ENCODE measurements at places on chromosomes 6 and 20.

DNA sequence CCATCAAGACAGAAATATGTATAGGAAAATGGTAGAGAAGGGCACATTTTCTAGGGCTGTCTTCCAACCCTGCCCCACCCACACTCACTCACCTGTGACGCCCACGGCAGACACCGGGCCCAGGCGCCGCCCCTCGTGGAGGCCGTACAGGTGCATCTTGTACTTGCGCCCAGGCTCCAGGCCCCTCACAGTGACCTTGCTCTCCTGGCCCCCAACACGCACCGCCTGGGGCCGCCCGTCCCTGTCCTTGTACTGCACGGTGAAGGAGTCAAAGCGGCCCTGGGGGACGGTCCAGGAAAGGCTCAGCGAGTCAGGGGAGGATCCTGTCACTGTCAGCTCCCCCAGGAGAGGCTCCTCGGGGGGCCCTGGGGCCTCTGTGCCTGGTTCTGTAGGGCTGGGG lies 19.8 kb downstream of the CYP21A2 start:
- no peak for DNase-seq

- no peak for DNase-seq
Observed at GRCh38 chr20:13549451-13549850, 89.3 kb downstream of the TASP1 start.

DNA sequence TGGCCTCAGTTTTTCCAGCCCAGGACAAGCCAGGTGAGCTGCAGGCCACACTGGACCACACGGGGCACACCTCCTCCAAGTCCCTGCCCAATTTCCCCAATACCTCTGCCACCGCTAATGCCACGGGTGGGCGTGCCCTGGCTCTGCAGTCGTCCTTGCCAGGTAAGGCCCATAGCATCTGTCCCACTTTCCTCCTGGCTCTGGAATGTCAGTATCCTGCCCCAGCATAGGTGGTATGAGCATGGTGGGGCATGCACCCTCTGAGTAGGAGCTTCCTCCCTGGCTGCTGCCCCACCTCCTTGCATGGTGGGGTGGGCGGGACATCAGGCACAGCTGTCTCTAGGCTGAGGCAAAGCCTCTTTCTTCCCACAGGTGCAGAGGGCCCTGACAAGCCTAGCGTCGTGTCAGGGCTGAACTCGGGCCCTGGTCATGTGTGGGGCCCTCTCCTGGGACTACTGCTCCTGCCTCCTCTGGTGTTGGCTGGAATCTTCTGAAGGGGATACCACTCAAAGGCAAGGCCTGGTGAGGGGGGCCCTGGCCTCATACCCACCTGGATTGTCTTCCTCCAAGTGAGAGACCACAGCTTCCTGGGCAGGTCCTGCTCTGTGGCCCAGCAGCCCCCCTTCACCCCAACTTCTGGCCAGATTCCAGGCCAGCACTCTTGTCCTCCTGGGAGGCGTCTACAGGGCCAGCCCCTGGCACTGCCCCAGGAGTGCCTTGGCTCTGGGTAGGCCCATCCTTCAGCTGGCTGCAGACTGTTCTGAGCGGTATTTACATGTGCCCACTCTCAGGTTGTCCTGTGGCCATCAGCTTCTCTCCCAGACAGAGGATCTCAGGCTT lies 9.1 kb downstream of the PI16 start:
- DNase-seq: no peak

GRCh38 chr6:145060714-145061113 lies 674.6 kb downstream of the EPM2A start:
- no peak for DNase-seq

GRCh38 chr20:40278673-40279072 lies 410.4 kb downstream of the MAFB start:
- DNase-seq: no peak

DNA sequence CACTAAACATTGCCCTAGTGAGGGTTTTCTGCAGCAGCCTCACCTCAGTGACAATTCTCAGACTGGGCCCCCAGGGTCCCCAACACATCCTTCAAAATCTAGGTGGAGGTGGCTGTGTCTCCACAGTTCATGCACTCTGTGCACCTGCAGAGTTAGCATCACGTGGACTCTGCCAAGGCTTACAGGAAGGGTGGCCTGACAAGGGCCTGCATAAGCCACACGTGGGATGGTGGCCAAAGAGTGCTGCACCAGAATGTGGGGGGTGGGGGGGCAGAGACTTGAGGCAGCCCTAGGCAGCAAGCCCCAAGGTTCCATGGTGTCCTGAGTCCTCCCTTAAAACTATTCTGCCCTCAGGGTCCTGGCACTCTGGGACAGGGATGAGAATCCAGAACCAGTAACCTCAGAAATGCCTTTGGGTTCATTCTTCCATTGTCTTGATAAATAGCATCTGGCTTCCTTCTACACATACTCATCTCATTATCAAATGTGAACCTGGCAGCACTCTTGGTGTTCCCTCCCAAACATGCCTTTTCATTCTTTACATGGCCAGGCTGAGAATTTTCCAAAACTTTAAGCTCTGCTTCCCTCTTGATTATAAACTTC lies 1.6 kb upstream of the SERPINB1 start:
- DNase-seq: no peak

DNA sequence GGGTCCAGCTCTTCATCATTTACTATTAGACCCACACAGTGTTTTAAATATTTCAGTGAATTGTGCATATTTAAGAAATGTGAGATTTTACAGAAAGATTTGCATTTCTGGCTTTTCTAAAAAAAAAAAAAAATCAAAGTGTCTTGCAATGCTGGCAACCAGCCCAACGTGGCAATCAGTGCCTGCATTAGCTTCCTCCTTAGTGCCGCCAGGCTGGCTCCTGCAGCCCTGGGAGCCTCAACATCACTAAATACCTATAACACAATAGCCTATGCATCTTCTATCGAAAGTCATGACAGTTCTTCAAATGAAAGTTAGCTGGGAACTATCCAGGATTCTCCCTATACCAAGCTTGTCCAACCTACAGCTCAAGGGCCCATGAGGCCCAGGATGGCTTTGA lies 9.4 kb upstream of the CD93 start:
- no peak for DNase-seq

- peak; percentile 35 for DNase-seq
Observed at GRCh38 chr6:11231564-11232192, 790 bp downstream of the NEDD9 start.

- DNase-seq: no peak
Observed at GRCh38 chr6:7451326-7451725, 61.7 kb downstream of the RIOK1 start.

DNA sequence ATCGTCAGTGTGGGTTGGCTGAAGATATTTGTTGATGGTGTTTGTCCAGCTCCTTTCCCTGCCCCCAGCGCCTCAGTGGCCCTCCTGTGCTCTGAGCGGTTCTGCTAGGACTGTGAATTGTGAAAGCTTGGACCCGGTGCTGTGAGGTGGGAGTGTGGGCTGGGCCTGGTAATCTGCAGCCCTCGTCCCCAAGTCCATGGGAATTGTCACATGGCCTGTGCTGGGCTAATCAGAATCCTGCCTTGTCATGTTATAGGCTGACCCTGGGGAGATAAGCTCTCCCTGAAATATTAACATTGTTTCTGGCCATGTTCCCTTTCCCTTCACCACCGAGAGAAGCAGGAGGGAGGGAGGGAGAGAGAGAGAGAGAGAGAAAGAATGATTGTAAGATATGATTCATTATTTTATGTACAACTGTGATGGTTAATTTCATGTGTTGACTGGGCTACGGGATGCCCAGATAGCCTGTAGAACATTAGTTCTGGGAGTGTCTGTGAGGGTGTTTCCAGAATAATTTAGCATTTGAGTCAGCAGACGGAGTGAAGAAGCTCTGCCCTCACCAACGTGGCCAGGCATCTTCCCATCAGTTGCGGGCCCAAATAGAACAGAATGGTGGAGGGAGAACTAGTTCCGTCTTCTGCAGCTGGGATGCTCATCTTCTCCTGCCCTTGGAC lies 62.4 kb downstream of the TFAP2C start:
- DNase-seq: no peak

DNA sequence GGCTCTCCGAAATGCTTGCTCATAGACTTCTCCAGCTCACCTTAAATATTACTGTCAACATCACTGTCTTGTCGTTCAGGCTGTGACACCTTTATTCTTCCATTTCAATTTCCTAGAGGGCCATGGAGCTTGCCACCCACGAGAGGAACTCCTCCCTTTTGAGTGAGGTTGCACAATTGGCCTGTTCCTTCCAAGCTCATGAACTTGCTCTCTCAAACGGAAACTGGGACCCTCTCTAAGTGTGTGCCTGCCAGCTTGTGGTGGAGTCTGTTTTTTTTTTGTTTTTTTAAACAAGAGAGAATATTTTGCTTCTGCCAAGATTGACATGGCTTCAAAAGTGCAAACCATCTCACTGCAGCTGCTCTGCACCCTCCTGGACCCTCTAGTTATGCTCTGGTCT lies 19.3 kb upstream of the IYD start:
- no peak for DNase-seq

GRCh38 chr6:81054036-81054435 lies 698.4 kb downstream of the TENT5A start:
- no peak for DNase-seq

DNA sequence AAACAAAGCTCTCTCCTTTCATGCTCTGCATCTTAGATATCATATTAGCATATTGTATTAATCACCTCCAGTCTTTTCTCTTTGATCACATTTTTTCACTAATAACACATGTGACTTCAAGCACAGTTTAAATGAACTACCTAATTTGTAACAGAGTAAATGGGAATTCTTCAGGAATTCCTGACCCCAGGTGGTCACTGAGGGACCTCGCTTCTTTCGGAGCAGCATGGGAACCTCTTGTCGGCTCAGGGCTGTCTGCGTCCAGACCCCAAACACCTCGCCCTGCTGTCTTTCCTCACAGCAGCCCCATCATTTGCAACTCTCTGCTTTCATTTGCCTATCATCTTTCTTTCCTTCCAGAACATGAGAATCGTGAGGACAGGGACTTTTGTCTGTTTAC lies 103.5 kb downstream of the DACT2 start:
- no peak for DNase-seq

GRCh38 chr20:59037386-59037785 lies 5.2 kb downstream of the PRELID3B start:
- DNase-seq: no peak

DNA sequence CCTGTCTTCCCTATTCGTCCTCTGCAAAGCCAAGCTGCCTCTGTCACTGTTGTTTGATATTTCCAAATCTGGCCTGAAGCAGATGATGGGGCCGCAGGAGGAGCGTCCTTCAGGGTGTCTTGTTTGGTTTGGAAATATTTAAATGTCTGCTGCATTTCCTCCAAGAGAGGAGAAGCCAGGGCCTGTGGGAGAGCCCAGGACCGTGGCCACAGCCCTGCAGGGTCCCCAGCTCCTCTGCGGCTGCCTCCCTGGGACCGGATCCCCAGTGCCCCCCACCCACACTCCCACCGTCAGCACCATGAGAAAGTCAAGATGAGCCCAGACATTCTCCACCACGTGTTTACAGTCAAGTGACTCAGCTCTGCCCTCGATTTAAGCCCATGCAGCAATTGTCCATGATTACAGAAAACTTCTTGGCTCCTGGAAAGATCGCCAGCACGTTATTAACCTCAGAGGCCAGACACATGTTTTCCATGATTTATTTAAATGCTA lies 18.2 kb downstream of the FOXF2 start:
- no peak for DNase-seq

DNA sequence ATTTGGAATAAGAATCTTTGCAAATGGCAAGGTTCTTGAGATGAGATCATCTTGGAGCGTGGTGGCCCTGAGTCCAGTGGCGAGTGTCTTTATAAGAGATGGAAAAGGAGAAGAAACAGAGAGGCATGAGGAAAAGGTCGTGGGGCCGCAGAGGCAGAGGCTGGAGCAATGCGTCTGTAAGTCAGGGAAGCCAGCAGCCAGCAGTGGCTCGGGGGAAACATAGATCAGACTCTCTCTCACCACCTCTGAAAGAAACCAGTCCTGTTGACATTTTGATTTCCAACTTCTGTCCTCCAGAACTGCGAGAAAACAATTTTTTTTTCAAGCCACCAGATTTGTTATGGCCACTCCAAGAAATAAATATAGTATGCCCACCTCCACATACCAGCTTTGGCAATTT lies 226.6 kb downstream of the TFAP2C start:
- no peak for DNase-seq

DNA sequence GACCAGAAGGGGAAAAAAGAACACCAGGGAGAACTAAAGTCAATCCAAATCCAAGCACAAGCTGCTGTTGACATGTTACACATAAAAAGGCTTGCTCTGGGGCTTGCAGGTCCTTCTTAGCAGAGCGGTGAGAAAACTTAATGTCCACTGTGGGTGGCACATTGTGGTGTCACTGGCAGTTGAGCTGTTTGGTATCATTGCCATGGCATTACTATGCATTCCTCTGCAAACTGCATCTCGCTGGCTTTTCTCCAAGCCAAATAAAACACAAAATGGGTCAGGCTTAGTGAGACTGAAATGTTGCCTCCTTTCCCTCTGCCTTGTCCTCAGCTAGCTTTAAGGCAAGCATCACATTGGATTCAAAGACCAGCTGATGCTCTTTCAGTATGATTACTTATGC lies 40.9 kb downstream of the LY86 start:
- no peak for DNase-seq

DNA sequence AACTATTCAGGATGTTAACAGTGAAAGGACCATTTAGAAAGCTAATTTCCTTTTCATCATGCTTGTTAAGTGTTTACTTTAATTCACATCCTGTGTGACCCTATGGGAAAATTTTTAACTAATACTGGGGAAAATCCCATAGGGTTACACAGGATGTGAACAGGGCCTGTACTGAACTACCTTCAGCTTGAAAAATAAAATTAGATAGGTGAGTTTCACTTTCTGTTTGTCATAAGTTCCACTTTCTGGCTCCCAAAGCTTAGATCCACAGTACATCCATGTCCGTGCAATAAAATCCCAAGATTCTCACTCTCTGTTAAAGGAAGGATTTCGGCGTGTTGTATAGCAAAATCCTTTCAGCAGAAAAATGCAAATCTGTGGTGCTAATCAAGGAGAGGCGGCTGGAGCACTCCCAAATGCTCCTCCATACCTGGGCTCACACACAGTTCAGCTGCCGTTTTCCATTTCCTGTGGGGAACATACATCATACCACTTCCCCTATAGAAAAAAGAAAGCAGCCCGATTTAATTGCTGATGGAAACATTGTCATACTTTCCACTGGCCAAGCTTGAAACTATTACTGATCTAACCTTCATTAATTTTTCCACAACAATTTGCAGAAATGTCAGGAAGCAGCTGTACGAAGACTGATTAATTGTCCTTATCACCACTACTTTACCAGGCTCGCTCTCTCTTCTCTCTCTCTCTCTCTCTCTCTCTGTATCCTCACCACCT lies 125.2 kb downstream of the HIVEP2 start:
- DNase-seq: no peak

- no peak for DNase-seq
Observed at GRCh38 chr6:128275030-128275429, 245.4 kb downstream of the PTPRK start.
